BJ (cell line): ENCODE measurements at places on chromosomes 3 and 15. TPM values are rescaled to one million over a fixed set of nuclear protein-coding genes. Genes with fewer than 3 reads are reported as not detected.

GRCh38 chr3:100702082-100702979 is 7.0 kb upstream of the TFG start:
- no peak for DNase-seq

DNA sequence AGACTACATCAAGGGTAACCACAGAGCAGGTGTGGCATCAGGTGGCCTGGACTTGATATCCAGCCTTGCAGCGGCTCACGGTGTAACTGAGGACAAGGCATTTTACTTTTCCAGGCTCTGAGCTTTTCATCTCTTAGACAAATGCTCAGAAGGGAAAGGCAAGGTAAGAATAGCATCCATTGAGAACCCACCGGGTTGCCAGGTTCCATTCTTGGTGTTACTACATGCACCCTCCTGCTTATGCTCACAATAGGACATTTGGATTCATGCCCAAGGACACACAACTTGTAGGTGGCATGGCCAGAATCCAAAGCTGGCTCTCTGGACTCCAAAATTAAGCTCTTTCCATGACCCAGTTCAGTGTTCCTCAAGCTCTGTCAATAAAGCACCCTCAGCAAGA is 85.5 kb downstream of the CCNL1 start:
- no peak for DNase-seq

The RTP1 gene
- not detected in 2 replicates for polyA plus RNA-seq

DNA sequence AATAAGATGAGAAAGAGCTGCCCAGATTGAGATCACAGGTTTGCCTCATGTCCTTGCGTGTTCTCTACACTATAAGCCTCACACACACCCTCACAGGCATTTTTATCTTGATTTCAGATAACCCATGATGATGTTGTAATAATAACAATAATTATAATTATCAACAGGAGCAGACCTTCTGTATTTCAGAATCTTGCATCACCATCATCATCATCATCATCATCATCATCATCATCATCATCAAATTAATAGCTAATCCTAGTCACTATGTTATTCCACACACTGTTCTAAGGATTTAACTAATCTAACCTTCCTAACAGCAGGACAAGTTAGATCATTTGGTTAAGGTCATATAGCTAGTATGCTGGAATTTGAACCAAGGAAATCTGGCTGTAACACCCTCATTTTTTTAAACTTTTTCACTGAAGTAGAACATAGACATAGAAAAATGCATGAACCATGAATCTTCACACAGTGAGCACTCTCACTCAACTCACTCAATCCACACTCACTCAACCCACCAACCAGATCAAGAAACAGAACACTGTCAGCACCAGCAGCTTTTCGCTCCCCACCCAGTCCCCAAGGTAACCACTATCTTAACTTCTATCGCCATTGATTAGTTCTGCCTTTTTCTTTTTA is 1.8 kb upstream of the SH2D7 start:
- no peak for DNase-seq
